Activated CD8-positive, alpha-beta T cell treated with anti-CD3 and anti-CD28 coated beads, Interleukin-2, amount 10 ng/mL, durations not matched to agents 7 days and 5 days (primary cell): ENCODE measurements at places on chromosomes 16 and 17. TPM values are rescaled to one million over a fixed set of nuclear protein-coding genes. Genes with fewer than 3 reads are reported as not detected.

The CDRT15 gene
- not detected for total RNA-seq

- no peak for DNase-seq
- H3K4me1 ChIP-seq, result peaks cover 33% of the 10 kb centered on the region
- H3K4me3 ChIP-seq, result peak overlapping the region; percentile 97
- H3K27me3 ChIP-seq, result no peaks in the 10 kb centered on the region
These were observed 1.5 kb downstream of the SRCAP start for GRCh38 chr16:30700491-30700890.

The NATD1 gene
- 1.1 TPM for total RNA-seq

The GPT2 gene
- 7.3 TPM for total RNA-seq

- peaks cover 7% of the 10 kb centered on the region for H3K36me3 ChIP-seq
- no peaks in the 10 kb centered on the region for H3K27me3 ChIP-seq
- no peak for DNase-seq
- H3K4me3 ChIP-seq, result no peak overlapping the region
These were observed 204.8 kb upstream of the C17orf78 start for GRCh38 chr17:37170881-37171425.
